ENCODE measurements at places on chromosomes 4 and X.
A peak's percentile ranks its signal among the peaks of the same experiment; 100 is the strongest.

GRCh38 chr4:90071289-90072235 lies 55.6 kb upstream of the CCSER1 start:
- DNase-seq: no peak

GRCh38 chrX:38651625-38652601 lies 90.6 kb downstream of the TSPAN7 start:
- no peak for DNase-seq

DNA sequence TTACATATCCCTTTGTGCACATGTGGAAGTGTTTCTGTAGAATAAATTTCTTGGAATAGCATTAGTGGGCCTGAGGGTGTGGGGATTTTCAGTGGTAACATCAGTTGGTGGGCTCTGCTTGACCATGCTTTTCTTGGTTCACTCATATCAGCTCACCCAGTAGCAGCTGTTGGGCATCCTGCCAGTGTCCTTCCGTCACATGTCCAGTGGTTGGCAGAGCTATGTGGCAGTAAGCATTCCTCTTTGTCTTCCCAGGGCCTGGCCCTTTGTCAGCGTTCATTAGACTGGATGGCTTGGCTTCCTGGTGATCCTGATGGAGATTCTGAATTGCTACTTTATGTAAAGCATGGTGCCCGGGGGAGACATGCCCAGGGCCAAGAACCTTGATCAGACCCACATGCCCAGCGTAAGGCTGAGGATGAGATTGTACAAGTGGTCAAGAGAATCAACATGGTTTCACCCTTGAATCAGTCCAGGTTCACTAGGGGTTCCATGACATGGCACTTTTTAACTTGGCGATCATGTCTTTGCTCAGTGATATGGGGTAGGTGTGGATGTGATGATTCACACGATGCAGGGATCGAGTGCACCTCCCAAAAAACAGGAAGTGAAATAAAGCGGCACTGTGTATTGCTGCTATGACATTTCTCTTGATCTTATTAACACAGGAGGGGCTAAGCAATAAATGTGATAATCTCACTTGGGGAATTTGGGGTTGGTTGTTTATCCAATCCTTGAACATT lies 72.1 kb upstream of the IGFBP7 start:
- no peak for DNase-seq

- DNase-seq: no peak
Observed at GRCh38 chr4:183801457-183802165, 103.5 kb upstream of the STOX2 start.

- DNase-seq: no peak
Observed at GRCh38 chrX:3299636-3300035, 46.8 kb downstream of the MXRA5 start.

DNA sequence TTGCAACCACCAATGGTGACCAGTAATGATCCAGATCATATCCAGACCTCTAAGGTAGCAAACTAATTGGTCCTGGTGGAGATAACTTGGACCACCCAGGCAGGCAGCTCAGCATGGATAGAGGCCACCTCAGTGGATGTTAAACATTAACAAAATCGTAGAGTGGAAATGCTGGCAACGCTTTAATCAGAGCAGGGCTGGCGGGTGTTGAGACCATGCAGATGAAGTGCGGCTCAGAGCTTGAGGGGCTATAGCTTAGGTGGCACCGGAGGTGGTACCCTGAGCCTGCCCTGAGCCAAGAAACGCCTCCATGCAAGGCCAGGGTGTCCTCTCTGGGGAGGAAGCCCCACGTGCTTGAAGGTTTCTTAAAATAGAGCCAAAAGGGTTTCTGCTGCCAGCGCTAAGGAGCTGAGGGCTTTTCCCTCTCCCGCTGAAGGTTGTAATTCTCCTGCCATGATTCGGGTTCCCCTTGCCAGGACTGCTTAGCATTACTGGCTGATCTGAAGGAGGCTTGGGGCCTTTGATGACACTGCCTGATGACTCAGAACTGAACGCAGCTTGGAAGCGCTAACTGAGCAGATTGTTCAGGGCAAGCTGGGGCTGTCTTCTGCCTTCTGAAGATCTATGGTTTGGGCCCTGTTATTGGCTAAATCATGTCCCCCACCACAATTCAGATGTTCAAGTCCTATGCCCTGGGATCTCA lies 177.8 kb upstream of the ATP6AP2 start:
- DNase-seq: no peak

DNA sequence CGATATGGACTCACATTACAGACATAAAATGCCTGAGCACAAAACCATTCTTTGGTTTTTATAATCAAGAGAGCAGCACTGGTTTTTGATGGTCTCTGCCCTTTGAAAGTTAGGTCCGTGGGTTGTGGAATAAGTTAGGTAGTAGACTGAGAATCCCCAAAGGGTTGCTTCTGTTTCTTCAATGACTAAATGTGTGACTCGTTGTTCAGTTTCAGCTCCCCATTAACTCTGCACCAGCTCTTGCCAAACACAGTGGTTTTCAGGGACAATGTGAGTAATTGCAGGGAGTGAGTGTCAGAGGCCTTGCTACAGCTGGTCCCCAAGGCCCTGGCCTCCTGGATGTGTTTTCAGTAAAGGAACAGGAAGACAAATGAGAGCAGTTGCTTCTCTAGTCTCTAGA lies 24.8 kb downstream of the SMIM20 start:
- no peak for DNase-seq

GRCh38 chrX:2340991-2341390 lies 159.8 kb downstream of the DHRSX start:
- DNase-seq: no peak

GRCh38 chr4:122894827-122895226 lies 27.6 kb downstream of the NUDT6 start:
- no peak for DNase-seq

GRCh38 chr4:8227201-8227770 lies 28.2 kb downstream of the SH3TC1 start:
- DNase-seq: no peak

- DNase-seq: no peak
Observed at GRCh38 chrX:2848871-2849301, 20.2 kb downstream of the GYG2 start.

- no peak for DNase-seq
Observed at GRCh38 chr4:105966051-105966450, 70.8 kb downstream of the NPNT start.

DNA sequence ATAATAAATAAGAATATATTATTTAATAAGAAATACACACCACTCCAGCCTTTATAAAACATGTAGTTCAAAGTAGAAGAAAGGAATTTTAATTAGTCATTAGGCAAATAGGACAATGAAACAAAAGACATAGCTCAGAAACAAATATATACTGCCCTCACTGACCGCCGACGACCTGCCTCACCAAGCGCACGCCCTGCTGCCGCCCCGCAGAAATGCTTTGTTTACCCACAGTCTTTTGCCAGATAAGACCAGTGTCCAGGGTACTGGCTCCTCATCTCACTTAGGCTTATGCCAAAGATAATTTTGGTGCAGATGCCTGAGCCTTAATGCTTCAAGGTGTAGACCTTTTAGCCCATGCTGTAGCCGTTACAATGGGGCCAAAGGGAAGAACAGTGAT lies 199.5 kb downstream of the HHIP start:
- no peak for DNase-seq

DNA sequence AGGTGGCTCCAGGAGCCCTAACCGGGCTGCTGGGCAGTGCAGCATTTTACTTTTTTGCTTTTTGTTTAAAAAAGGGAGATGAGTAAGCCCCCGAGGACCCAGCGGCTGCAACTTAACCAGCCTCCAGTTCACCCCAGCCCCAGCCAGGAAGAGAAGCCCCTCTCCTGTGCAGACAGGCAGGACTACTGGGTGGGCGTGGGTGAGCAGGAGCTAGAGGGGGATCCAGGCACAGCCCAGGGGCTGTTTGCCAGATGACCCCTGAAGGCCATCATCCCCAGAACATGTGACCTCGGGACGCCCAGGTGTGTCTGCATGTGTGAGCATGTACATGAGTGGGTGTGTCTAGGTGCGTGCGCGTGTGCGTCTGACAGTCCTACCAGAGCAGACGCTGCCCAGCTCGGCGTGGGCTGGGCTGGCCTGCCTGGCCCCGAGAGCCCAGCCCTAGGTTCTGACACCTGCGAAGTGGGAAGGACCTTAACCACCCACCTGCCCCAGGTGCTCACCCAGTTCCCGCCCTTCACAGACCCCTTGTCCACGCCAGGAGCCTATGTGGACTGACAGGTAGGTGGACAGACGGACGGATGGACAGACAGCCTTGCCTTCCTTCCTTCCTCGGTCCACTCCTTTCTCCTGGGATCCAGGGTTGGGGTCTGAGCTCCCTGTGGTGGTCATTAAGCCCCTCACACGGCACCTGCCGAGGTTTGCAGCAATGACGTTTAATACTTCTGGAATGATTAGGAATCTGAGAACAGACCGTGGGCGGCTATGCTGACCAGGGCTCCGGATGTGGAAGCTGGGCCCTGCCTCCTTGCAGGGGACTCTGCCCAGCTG lies 7.8 kb upstream of the HAUS3 start:
- no peak for DNase-seq

DNA sequence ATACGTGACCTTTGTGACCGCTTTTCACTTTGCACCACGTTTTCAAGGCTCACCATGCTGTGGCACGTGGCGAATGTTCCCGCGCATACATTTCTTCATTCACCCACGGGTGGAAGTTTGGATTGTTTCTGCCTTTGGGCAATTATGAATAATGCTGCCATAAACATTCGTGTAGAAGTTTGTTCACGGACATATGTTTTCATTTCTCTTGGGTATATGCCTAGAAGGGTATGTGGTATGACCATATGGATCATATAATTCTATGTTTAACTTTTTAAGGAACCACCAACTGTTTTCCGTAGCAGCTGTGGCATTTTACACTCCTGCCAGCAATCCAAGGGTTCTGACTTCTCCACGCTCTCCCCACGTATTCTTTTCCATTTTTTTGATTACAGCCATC lies 60.9 kb upstream of the MXD4 start:
- DNase-seq: no peak

- DNase-seq: no peak
Observed at GRCh38 chrX:132004728-132005127, 18.4 kb upstream of the STK26 start.

DNA sequence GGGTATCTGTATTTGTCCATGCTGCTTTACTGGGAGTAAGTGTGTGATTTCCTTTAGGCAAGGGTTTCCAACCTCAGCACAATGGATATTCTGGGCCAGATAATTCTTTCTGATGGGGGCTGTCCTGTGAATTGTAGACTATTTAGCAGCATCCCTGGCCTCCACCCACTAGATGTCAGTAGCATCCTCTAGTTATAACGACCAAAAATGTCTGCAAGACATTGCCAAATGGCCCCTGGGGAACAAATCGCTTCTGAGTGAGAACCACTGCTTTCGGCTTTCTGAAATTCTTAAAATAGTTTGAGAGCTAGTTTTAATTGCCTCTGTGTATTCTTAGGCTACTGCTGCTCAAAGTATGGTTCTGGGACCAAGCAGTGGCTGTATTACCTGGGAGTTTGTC lies 81.2 kb upstream of the GPM6B start:
- DNase-seq: no peak

GRCh38 chr4:100716416-100716815 lies 198.6 kb upstream of the EMCN start:
- DNase-seq: no peak

DNA sequence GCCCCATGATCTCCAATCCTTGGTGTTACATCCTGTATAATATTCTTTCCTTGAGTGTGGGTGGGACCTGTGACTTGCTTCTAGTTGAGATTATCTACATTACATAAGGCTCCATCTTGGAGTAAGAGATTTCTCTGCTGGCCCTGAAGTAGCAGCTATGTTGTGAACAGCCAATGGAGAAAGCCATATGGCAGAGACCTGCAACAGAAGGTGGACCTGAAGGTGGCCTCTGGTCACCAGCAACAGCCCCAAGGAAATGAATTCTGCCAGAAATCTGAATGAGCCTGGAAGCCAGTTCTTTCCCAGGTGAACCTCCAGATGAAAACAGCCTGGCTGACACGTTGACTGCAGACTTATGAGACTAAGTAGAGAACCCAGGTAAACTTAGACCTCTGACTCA lies 2.3 kb upstream of the INTS6L start:
- DNase-seq: no peak

DNA sequence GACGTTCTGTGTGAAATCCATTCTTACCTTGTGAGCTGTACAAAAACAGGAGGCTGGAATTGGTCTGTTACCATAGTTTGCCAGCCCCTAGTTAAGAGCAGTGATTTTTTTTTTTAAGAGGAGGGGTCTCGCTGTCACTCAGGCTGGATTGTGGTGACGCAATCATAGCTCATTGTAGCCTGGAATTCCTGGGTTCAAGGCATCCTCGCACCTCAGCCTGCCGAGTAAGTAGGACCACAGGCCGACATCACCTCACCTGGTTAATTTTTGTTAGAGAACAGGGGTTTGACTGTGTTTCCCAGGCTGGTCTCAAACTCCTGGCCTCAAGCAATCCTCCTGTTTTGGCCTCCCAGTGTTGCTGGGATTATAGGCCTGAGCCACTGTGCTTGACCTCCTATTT lies 7.5 kb downstream of the USP9X start:
- DNase-seq: no peak

DNA sequence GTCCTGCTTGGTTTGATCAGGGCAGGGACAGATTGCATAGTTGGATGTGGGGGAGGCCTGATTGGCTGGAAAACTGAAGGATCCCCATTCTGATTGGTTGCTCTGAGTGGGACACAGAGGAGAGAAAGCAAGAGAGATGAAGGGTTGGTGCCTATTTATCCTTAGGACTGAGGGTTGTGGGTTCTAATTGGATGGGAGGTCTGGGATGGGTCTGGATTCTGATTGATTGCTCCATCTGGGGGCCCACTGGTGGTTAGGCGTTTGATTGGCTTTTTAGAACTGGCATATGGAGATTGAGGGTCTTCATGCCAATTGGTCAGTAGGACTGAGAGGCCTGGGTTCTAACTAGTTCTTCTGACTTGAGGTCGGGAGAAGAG lies 644 bp upstream of the EBP start:
- DNase-seq: no peak

- DNase-seq: peak; percentile 20
Observed at GRCh38 chr4:102717448-102718092, 43.2 kb downstream of the MANBA start.

DNA sequence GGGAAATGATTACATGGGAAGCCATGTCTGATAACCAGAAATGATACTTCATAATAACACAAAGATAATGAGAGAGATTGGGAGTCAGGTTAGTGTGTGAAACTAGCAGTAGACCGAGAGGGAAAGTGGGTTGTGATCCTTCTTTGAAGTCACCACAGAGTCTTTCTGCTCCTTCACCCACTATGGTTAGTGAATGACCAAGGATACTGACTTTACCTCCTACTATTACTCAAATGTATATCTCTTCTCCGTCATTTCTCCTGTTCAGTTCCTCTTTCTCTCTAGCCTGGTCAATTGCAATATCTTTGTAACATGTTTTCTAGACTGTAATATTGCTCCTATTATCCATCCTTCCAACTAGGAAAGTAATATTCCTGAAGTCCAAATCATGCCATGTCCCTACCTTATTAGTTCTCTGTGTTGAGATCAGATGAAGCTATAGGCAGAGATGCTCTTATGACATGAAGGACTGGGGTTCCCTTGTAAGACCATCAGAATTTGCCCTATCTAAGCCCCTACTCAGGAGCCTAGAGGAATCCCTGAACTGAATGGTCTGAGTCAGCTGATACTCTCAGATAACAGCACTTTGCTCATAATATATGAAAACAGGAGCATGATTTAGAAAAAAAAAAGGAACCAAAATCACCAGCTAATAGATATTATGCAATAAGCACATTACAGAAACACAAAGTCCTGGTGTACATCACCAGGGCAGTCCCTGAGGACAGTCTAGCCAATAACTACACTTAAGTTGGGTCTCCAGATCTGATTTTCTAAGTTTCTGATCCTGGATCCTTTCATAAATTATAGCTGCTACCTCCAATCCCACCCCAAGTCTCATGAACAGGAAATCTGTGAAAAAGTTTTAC lies 81.2 kb downstream of the SHROOM3 start:
- no peak for DNase-seq
